Mesothelial cell of epicardium (in vitro differentiated cells): ENCODE measurements at places on chromosomes 16 and 17. TPM values are rescaled to one million over a fixed set of nuclear protein-coding genes. Genes with fewer than 3 reads are reported as not detected.

TP53TG3B gene
- total RNA-seq = not detected in 3 replicates

NEUROD2 gene
- 0.09 TPM in 1 of 3 replicates, not detected in the others for total RNA-seq

RTN4RL1 gene
- 0.20 to 0.23 TPM (median 0.22 TPM) in 3 replicates for total RNA-seq

ZNF287 gene
- total RNA-seq = 11.5 to 13.9 TPM (median 13.3 TPM) in 3 replicates

CSH1 gene
- 0.61 TPM in 1 of 3 replicates, not detected in the others for total RNA-seq

GUCY2D gene
- 0.34 to 0.75 TPM (median 0.69 TPM) in 3 replicates for total RNA-seq

C16orf86 gene
- 1.2 to 2.0 TPM (median 1.8 TPM) in 3 replicates for total RNA-seq

HASPIN gene
- total RNA-seq = 4.2 to 5.2 TPM (median 4.4 TPM) in 3 replicates

TNP2 gene
- not detected in 3 replicates for total RNA-seq

RHBDL1 gene
- 5.9 to 6.1 TPM (median 6.0 TPM) in 3 replicates for total RNA-seq

C17orf113 gene
- 4.1 to 5.1 TPM (median 4.4 TPM) in 3 replicates for total RNA-seq

DNA sequence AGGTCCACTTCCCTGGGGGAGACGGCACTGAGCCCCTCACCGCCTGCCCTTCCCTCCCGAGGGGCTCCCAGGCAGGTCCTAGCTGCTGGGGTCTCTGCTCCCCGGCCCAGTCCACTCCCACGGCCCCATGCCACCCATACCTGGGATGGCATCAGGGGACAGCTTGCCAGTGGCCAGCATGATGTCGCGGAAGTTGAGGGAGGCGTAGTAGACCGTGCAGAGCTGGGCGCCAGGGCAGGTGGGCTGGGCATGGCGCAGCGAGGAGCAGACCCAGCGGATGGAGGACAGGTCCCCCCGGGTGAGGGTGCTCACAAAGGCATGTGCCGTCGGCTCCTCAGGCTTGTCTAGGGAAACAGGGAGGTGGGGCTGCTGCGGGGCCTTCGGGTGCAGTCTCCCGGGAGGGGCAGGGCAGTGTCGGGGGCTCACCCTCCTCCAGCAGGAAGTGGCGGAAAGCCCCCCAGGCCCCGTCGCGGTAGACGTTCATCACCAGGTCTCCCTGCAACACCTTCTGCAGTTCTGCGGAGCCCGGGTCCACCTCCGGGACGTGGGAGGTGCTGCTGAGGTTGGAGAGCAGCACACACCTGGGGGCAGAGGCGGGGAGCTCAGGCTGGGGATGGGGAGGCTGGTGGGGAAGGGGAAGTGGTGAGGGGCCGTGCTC lies 13.5 kb downstream of the FASN start:
- no peak for DNase-seq

DNA sequence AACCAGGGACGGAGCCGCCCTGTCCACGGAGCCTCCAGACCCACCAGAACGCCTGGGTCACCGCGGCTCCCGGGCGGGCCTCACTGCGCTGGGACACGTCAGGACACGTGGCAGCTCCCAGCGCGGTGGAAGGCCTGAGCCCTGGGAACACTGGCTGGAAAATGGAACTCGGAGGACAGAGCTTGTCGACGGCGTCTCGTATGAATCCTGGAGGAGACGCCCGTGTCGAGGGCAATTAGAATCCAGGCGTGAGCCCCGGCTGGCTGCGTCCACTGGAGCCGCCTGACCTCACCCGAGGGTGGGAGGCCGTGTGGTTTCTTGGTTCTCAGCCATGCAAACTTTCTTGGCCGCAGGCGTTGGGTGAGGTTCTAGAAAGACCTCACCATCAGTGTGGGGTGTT lies 173.9 kb downstream of the LAT start:
- DNase-seq = no peak

DNA sequence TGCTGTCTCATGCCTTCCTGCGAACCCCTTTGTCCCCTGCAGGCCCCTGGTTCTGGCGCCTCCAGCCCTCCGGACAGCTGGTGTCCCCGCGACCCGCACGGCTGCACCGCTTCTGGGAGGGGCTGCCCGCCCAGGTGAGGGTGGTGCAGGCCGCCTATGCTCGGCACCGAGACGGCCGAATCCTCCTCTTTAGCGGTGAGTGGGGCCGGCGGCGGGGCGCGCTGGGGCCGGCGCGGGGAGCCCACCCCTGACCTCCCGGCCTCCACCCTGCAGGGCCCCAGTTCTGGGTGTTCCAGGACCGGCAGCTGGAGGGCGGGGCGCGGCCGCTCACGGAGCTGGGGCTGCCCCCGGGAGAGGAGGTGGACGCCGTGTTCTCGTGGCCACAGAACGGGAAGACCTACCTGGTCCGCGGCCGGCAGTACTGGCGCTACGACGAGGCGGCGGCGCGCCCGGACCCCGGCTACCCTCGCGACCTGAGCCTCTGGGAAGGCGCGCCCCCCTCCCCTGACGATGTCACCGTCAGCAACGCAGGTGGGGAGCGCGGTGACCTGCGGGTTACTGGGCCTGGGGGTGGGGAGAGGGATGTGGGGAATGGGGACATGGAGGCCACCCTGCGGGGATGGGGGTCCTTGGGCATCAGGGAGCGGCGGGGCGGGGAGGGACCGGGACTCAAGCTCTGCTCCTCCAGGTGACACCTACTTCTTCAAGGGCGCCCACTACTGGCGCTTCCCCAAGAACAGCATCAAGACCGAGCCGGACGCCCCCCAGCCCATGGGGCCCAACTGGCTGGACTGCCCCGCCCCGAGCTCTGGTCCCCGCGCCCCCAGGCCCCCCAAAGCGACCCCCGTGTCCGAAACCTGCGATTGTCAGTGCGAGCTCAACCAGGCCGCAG lies 7.1 kb upstream of the IL32 start:
- DNase-seq = peak; percentile 52

DNA sequence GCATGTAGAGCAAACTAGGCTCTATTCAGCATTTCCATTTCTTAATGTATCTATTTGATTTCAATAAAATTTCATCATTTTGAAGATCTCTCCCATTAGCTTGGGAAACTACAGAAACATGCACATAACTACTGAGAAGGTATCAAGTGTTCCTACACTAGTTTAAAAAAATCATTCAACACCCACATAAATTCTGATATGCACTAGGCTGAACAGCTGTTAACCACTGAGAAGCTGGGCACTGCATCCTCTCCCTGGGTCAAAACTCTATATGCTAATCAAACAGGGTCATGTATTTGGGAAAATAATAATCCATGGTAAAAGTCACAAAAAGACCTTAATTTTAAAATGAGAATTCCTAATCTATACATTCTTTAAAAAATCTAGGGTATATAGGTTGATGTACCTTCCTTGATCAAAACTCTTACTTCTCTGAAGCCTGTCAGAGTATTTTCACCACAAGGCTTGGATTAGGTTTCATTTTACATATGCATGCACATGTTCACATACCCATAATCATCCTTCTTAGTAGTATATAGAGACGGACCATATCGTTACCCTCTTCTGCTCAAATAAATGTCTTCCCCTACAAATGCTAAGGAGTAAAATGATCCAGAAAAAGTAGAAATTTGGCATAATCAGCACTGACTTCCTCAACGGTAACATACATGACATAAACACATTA lies 57.2 kb downstream of the KANSL1 start:
- DNase-seq = no peak

GRCh38 chr17:45889579-45889978 lies 4.8 kb upstream of the MAPT start:
- no peak for DNase-seq

GRCh38 chr16:4966736-4967453 lies 8.8 kb downstream of the SEC14L5 start:
- no peak for DNase-seq

- no peak for DNase-seq
These were observed 13.7 kb downstream of the N4BP1 start for GRCh38 chr16:48596326-48596725.

DNA sequence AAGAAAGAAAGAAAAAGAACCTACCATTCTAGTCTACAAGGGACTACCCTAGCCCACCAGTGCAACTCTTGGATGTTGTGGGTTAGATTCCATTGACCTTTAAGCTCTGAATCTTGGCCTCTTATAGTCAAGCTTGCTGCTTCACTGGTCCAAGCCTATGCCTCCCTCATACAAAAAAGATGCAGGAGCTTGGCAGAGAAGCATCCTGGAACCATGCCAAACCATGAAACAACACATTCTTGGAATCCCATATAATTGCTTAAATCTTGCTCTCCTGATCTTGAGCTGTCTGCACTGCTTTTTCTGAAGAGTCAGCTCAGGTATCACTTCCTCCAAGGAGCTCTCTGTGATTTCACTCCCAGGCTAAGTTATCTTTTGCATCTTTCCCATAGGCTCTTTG lies 117.9 kb upstream of the GPR139 start:
- no peak for DNase-seq

DNA sequence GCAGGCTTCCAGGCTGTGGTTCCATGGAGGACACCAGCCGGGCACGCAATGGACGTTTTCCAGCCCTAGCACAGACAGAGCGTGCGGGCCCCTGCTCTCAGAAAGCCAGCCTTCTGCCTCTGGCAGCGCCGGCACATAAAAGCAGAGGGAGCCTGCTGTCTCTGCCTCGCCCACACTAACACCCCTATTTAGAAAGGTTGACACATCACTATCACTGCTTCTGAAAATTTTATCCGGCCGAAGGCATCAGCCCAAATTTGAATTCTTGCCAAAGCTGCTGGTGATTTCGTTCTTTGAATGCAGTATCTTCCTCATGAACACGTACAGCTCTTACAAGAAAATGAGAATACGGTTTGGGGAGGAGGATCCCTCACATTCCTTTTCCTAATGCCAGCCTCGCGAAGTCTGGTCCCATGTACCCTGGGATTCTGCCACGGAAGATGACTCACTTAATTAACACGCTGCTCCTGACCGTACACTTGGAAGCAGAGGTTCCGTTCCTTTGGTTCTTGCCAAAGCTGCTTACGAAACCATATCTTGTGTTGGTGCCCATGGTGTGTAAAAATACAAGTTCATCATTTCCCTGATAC lies 1.3 kb upstream of the RAB11FIP3 start:
- DNase-seq = no peak

GRCh38 chr17:37791447-37792399 lies 46.9 kb upstream of the HNF1B start:
- no peak for DNase-seq

DNA sequence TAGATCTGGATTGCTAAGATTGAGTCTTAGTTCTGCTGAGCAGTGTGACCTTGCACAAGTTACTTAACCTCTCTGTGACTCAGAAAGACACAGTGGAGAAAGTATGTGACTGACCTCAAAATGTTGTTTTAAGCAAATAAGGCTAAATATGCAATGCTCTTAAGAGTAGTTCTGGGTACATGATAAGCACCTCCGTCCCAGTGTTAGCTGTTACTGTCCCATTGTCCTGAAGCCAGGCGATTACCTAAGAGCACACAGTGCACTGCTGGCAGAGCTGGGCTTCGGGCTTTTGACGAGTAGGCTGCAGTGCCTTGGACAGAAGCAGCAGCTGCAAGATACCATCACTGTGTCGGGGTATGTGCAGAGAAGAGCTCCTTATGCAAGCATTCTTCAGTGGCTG lies 32.7 kb upstream of the FOXF1 start:
- DNase-seq = no peak

DNA sequence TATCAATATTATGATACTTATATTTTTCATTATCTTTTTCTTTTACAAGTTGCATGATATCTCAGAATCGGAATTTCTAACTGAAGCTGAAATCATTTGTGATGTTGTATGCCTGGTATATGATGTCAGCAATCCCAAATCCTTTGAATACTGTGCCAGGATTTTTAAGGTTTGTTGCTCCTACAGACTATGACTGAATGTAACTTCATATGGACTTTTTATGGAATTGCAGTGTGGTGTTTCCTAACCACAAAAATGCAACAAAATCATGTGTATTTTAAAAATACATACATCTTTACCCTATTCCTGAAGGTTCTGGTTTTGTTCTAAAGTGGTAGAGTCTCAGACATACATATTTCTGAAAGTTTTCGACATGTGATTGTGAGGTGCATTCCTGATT lies 58.8 kb upstream of the RHBDL3 start:
- DNase-seq = no peak

DNA sequence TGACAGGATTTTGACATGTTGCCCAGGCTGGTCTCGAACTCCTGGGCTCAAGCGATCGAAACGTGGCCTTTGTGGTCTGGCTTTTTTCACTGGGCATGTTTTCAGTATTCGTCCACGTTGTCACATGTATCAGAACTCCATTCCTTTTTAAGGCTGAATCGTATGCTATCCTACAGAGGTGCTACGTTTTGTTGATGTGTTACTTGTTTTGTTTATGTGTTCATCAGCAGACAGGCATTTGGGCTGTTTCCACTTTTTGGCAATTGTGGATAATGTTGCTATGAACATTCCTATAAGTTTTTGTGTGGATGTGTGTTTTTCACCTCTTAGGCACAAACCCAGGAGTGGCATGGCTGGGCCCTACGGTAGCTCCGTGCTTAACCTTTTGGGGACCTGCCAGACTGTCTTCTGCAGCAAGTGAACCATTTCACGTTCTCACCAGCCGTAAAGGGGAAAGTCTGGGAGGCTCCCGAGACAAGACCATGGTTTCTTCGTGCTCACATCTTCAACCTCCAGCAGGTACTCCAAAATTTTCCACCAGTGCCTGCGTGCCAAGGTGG lies 26.9 kb downstream of the ADCY9 start:
- DNase-seq = no peak

- DNase-seq = no peak
These were observed 151.0 kb upstream of the RBL2 start for GRCh38 chr16:53282975-53283946.

DNA sequence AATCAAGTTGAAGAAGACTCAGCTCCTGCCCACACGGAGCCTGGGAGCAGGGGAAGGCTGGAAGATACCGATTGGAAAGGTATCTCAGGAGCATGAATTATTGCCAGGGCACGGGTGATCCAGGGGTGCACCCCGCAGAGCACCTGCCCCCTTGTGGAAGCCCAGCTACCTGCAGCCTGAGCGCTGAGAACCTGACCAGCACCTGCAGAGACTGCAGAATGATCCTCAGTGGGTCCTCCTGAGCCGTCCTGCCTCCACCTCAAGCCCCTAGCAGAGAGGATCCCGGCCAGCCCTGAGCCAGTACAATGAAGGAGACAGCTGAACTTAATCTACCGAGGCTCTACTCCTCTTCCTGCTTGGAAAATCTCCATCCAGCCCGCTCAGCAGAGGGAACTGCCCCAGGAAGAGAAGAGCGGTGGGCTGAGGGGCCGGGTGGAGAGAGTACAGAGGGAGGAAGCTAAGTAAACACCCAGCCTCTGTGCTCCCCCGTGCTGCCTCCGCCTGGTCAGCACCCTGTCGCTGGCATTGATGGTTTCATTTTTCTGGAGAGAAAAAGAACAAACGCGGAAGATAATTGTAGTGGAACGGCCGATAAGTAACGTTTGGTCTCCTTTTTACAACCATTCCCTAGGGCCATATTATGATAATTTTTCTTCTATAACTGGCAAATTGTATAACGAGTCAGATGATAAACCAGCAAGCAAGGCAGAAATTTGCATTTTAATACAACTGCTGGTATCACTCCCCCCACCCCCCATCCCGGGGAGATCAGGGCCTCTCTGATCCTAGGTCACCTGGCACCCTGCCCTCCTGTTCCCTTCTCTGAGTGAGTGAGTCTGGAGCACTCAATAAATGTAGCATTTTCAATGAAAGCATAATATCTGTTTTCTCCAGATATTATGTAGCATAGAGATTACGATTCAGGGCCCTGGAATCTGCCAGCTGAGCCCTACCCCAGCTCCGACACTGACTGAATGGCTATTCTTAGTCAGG lies 204.5 kb upstream of the RPL38 start:
- DNase-seq = peak; percentile 69

GRCh38 chr16:81532491-81533174 lies 88.0 kb downstream of the CMIP start:
- DNase-seq = no peak

GRCh38 chr17:4600563-4600962 lies 16.2 kb downstream of the SMTNL2 start:
- DNase-seq = no peak

GRCh38 chr17:49632201-49632600 lies 45.7 kb downstream of the SPOP start:
- no peak for DNase-seq
